Testis (tissue), 5 donors: ENCODE measurements at places on chromosomes 2 and 18.

DNA sequence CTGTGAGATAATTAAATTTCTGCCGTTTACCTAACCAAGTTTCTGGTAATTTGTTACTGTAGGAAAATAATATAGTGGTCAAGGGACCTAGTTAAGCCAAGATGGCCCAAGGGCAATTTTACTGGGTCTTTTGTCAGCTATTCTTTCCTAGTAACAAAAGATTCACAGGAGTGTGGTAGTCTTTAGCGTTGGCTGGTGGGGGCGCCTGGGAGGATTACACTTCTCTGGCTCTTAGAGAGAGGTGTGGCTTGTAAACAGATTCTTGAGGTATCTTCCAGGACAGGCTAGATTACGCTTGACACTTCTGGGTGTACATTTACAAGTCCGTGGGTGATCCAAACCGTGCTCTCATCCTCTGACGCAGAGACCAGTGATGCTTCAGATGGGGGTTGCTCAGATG, 3.3 kb upstream of the ACOXL start:
- no peak for DNase-seq
- no peak overlapping the region for H3K27ac ChIP-seq
- no peaks in the 10 kb centered on the region for H3K27me3 ChIP-seq
- H3K36me3 ChIP-seq = no peaks in the 10 kb centered on the region

DNA sequence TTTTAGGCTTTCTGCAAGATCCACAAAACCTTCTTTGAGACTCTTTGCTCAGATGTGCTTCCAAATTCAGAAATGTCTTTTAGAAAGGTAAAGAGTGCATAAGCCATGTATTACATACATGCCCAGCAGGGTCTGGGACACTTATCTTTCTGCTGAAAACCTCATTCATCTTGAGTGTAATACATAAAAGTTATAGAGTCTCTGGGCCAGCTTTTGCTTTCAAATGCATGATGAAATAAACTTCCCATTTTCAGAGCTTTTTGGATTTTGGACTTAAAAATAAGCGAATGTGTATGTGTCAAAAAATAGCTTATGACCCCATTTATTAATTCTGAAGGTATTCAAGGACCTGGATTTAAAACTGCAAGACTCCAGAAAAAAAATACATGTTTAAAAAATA, 8.0 kb downstream of the CYRIA start:
- no peaks in the 10 kb centered on the region for H3K36me3 ChIP-seq
- no peak overlapping the region for H3K4me3 ChIP-seq
- H3K27me3 ChIP-seq = no peaks in the 10 kb centered on the region
- DNase-seq = no peak
- peaks cover 3% of the 10 kb centered on the region for H3K4me1 ChIP-seq

DNA sequence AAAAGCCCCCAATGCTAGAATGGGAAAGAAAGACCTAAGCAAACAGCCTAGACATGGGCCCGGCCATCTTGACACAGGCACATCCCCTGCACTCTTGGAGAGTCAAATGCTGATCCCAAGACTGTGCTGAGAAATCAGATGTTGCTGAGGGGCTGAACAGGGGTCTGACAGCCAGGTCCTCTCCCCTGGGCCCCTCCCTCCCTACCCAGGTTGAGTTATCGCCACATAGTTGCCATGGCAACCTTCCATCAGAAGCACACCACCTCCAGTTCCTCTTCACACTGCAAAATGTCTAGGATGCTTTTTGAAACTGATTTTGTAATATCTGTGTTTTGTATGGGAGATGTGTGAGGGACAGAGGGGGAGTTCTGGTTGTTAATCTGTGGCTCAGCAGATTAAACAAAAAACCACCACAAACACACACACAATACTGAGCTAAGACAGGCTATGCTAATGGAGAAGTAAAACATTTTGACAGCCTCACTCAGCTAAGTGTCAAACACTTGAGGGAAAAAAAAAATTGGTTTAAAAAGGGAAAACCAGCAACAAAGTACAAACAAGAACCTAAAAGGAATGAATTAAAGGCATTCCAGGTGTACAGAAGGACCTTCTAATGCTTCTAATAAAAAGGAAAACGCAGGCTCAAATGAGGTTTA, 88.2 kb downstream of the TMEM163 start:
- no peaks in the 10 kb centered on the region for H3K27me3 ChIP-seq
- no peak for DNase-seq
- H3K27ac ChIP-seq = no peak overlapping the region
- no peaks in the 10 kb centered on the region for H3K36me3 ChIP-seq
- H3K4me1 ChIP-seq = no peaks in the 10 kb centered on the region

- H3K36me3 ChIP-seq = no peaks in the 10 kb centered on the region
- no peak overlapping the region for H3K4me3 ChIP-seq
- no peaks in the 10 kb centered on the region for H3K4me1 ChIP-seq
- H3K27me3 ChIP-seq = no peaks in the 10 kb centered on the region
Measured at GRCh38 chr18:11392292-11392691, 217.1 kb upstream of the SLC35G4 start.

GRCh38 chr2:169659320-169659719, 34.9 kb downstream of the CFAP210 start:
- no peak overlapping the region for H3K27ac ChIP-seq
- no peak for DNase-seq
- H3K27me3 ChIP-seq = no peaks in the 10 kb centered on the region
- H3K36me3 ChIP-seq = no peaks in the 10 kb centered on the region
- H3K4me3 ChIP-seq = no peak overlapping the region

GRCh38 chr2:119440501-119440870, 8.8 kb downstream of the TMEM37 start:
- H3K4me1 ChIP-seq = no peaks in the 10 kb centered on the region
- H3K36me3 ChIP-seq = no peaks in the 10 kb centered on the region
- DNase-seq = no peak
- no peak overlapping the region for H3K4me3 ChIP-seq

DNA sequence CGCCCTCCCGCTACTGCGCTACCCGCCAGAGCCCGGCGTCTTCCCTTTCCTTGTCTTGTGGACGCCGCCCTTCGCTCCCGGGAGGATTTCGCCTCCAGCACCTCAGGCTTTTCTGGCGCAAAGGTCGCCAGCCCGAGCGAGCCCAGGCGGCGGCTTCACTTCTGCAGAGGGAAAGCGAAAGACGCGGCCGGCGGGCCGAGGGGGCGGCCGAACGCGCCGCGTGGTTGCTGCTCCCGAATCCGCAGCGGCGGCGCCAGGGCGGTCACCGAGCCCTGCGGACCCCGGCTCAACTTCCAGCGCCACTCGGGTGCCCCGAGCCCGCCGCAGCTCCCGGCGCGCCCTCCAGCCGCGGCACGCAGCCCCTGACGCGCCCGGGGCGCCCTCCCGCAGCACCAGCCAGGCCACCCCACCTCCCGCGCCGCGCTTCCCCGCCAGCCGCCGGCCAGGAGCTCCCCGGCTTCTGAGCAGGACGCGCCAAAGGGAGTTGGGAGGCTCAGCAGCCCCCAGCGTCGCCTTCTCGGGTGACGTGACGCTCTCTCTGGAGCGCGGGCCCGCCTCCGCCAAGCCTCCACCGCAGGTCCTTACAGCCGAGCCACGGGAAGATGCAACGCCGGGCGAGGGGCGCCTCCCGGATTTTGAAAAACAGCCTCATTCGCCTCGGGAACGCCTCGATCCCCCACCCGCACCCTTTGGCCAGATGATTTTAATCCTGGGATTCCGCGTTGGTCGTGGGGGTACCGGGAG, 84.9 kb upstream of the EPB41L3 start:
- H3K4me1 ChIP-seq = no peaks in the 10 kb centered on the region
- H3K27ac ChIP-seq = peak overlapping the region; percentile 73
- DNase-seq = peak; percentile 45
- peak overlapping the region; percentile 66 for H3K4me3 ChIP-seq

GRCh38 chr2:18704276-18704675, 114.9 kb upstream of the NT5C1B start:
- DNase-seq = no peak
- H3K27ac ChIP-seq = no peak overlapping the region
- no peak overlapping the region for H3K4me3 ChIP-seq
- no peaks in the 10 kb centered on the region for H3K36me3 ChIP-seq
- peaks cover 7% of the 10 kb centered on the region for H3K4me1 ChIP-seq

DNA sequence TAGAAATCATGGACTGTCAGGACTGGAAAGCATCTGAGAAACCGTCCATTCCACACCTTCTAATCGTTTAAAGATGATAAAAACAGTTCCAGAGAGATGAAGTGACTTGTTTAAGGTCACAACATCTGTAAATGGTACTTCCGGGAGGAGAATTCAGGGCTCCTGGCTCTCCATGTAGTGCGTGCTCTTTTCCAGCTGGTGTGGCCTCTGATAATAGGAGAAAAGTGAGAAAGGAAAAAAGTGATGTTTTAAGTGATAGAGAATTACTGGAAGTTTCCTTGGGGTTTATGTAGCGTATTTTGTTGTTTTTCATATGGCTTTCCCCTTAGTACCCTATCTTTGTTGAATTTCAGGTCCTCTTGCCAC, 663 bp downstream of the C2orf49 start:
- H3K27me3 ChIP-seq = no peaks in the 10 kb centered on the region
- DNase-seq = no peak
- no peaks in the 10 kb centered on the region for H3K36me3 ChIP-seq
- H3K27ac ChIP-seq = peak overlapping the region; percentile 99
- peak overlapping the region; percentile 96 for H3K4me3 ChIP-seq

DNA sequence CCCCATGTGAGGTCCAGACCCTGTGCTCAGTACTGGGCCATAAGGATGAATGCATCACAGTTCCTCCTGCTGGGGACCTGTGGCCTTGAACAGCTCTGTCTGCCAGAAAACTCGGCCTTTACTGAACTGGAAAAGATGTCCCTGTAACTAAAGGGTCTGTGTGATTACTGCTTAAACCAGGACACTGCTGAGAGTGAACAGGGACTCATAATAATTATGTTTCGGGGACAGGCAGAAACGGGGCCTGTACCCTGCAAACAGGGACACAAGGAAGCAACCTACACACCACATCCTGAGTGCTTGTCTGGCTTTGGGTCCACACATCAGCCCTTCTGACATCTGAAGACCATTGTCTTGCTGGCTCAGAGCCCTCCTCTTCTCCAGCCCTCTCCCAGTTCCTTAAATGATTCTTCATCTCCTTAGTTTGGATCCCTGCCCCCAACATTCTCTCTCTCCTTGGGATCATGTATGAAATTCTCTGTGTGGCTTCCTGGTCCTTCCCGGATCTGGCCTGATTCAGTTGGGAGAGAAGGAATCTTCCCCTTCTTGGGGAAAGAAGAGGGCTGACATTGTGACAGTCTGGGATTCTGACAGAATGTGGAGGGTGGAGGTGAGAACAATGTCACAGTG, 248.0 kb downstream of the MYCN start:
- H3K27me3 ChIP-seq = no peaks in the 10 kb centered on the region
- H3K4me1 ChIP-seq = no peaks in the 10 kb centered on the region
- H3K4me3 ChIP-seq = no peak overlapping the region
- no peaks in the 10 kb centered on the region for H3K36me3 ChIP-seq
- no peak for DNase-seq
- no peak overlapping the region for H3K27ac ChIP-seq

DNA sequence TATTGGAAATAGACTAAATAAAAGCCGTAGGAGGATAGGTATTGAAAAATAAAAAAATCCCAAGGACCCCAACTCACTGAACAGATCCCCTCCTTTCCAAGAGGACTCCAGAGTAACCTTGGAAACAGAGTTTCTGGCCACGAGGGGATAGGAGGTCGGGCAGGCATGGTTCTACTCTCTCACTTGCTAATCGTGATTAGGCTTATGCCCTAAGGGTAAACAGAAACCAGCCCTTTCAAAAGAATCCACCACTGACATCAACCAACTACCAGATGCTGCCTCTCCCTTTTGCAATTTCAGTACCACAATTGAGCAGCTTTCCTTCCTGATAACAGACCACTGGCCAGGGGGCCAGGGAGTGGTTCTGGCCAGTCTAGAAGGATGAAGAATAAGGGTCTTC, 477.8 kb downstream of the EIPR1 start:
- H3K4me1 ChIP-seq = no peaks in the 10 kb centered on the region
- H3K27ac ChIP-seq = no peak overlapping the region
- no peaks in the 10 kb centered on the region for H3K27me3 ChIP-seq
- no peak for DNase-seq

DNA sequence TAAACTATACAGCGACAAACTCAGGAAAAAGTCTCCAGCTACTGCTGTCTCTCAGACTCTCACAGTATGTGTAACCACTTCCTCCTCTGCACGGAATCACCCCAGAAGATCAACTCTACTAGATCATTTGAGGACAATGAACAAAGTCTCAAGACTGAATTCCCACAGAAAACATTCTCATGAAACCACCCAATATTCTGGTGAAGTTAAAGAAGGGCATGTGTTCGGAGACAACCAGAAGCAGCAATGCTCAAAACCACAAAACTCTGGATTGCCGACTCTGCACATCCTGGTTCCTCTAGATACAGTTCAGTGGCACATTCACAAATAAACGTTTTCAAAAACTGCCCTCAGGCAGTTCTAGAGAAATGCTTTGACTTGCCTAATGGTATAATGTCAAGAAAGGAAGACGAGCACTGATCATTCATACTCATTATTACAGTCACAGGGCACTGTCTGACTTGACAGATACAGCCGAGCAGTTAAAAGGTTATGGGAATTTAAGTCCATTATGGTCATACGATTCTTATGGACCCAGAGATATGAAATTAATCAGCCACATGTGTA, 91.9 kb upstream of the STK17B start:
- no peak overlapping the region for H3K27ac ChIP-seq
- H3K27me3 ChIP-seq = no peaks in the 10 kb centered on the region
- peaks cover 3% of the 10 kb centered on the region for H3K4me1 ChIP-seq
- H3K4me3 ChIP-seq = no peak overlapping the region
- H3K36me3 ChIP-seq = no peaks in the 10 kb centered on the region

DNA sequence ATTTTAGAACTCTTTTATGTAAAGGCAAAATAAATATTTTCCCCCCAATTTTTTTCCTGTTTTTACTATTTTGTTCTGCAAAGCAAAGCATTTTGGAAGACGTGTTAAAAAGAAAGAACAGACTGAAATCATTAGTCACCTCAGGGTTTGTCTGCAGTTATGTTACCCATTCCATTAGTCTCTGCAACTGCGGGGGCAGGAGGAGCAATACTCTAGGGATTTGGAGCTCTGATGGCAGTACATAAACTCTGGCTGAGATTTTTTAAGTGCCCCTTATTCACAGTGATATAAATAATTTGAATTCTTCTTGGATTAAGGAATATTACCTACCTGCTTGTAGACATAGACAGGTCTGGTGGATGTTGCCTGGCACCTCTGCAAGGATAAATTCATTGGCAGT, 88.0 kb upstream of the CELF4 start:
- no peak overlapping the region for H3K27ac ChIP-seq
- DNase-seq = no peak
- no peaks in the 10 kb centered on the region for H3K36me3 ChIP-seq
- H3K27me3 ChIP-seq = no peaks in the 10 kb centered on the region
- H3K4me3 ChIP-seq = no peak overlapping the region
